ENCODE measurements at places on chromosomes 16 and 17.

GRCh38 chr17:10384175-10384574 is 11.4 kb upstream of the MYH13 start:
- no peak for DNase-seq

DNA sequence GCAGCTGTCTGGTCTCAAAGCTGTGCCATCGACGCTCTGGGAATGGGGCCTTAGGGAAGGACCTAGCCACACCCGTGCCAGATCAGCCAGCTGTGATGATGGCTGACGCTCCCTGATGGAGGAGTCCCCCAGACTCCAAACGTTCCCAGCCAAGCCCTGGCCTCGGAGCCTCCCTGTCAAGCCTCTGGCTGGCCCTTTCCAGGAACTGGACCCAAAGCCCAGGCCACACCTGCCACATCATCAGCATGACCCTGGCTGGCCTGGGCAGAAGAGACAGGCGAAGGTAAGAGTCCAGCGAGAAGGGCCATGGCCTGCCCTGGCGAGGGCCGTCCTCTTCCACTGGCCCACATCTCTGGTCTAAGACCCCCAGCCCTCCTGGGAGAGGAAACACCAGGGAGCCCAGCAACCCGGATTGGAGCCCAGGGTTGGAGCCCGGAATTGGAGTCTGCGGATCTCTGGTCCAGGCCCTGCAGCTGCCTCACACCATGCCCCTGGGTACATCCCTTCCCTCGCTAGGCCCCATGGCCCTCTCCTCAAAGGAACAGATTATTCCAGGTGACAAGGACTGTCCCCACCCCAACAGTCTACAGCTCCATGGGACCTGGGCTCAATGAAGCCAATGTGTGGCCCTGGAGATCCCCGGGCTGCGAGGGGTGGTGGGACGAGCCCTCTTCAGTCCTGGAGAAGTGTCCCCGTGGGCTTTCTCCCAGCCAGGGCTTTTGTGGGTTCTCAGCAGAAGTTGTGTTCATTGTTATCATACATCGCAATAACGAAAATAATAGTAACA is 105.1 kb upstream of the TNRC6C start:
- no peak for DNase-seq

DNA sequence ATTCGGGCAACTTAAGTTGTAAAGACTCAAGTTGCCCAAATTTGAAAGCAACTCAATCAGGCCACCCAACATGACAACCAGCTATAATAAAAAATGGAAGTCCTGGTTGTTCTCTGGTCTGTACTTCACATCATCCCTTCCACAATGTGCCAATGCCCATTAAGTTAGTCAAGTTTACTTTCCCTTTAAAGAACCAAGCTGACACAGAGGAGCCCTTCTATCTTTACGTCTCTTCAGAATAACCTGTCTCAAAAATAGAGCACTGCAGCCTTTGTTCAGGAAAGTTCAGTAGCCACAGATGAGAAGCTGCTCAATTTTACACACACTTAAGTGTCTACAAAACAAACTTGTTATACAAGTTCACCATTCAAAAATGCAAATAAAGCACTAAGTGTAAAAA is 75.1 kb upstream of the C17orf78 start:
- no peak for DNase-seq

DNA sequence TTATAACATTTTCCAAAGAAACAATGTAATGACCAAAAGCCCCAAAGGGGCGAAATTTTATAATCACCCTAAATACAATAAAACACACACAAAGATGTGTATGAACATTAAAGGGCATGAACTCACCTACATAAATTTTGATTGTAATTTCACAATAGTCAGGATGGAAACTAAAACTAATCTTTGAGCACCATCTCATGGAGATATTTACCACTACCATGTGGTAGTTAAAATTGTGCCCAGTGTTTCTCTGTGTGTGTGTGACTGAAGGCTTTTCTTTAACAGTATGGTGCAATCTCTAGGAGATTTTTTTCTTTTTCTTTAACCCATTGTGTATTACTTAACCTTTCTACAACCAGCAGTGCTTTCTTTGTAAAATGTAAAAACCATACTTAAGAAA is 19.7 kb upstream of the MEIOC start:
- peak; percentile 38 for DNase-seq

GRCh38 chr17:35214192-35214591 is 20.0 kb upstream of the SLC35G3 start:
- DNase-seq, result no peak

DNA sequence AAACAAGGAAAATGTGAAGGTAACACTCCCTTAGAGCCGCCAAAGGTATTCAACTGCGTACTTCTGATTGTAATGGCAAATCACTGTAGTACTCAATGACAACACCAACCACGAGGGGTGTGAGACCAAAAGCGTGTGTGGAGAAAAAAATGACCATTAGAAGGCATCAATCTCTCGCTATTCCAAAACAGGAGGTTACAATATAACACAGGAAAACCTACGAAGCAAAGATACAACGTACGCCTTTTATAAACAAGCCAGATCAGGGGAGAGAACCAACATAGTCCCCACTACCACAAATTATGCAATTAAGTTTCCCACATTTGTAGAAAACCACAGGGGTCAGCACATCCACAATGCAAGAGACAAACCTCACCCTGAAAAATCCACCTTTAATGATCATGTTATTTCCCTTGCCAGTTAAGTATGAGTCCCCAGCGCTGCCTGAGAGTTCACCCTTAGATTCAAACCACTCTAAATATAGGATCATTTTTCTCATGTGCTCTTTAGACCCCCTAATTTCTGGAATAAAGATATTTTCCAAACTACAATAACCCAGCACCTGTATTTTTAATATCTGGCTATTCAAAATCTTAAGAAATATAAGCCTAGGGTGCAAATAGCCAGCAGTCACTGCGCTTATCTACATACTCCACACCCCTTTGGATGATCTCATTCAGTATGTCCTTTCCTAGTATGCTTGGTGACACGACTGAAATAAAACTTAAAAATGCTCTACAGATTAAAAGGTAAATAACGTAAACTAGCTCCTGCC is 12.4 kb downstream of the TEX14 start:
- peak; percentile 22 for DNase-seq

DNA sequence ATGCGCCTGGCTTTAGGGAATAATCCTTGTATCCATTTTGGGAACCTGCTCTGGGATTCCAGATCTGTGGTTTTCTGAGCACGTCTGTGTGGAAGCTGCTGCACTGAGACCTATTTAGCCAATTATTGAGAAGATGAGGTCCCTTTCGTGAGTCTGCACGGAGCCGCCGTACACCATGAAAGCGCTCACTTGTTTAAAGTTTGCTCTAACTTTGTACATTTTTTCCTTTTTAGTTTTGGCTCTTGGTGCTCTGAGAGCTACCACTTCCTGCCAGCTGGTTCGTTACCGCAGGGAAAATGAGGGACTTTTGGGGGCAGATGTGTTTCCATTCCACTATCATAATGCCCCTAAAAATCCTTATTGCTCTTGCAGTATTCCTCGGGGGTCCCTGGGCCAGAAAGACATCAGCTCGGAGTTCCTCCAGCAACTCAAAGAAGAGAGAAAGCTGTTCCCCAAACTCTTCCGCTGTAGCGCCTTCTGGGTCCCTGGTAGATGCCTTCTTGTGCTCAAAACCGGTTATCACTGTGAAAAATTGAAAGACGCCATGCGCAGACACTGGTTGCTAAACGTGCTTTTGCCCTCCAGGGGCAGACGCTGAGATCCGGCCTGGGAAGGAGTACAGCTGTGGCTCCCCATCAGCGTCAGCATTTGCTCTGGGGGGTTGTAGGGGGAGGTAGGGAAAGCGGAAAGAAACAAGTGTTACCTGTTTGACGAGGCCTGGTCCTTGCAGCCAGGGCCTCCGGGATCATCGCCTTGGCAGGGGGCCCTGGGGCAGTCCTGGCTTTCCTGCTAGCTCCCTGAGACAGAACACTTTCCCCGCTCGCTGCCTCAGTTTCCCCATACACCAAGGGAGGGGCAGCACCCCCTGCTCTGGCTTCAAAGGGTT is 238.1 kb downstream of the MRTFB start:
- peak; percentile 63 for DNase-seq

Measured in HT-29 (cell line).